ENCODE measurements at places on chromosomes 4 and X.
A peak's percentile ranks its signal among the peaks of the same experiment; 100 is the strongest.

- no peak for DNase-seq
Measured at GRCh38 chr4:83552924-83553323, 17.0 kb downstream of the GPAT3 start.

DNA sequence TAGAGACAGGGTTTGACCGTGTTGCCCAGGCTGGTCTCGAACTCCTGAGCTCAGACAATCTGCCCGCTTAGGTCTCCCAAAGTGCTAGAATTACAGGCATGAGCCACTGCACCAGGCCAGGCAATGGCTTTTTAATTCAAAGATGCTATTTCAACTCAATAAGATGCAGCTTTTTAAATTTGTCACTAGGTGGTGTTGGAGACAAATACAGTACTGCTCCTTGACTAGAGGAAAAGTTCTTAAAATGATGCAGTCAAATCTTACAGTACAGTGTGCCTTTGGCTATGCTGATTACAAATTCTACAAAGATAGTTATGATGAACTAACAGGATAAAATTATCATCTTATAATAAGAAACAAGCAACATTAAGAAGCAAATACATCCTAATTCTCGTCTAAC is 441.1 kb downstream of the KCNIP4 start:
- no peak for DNase-seq

DNA sequence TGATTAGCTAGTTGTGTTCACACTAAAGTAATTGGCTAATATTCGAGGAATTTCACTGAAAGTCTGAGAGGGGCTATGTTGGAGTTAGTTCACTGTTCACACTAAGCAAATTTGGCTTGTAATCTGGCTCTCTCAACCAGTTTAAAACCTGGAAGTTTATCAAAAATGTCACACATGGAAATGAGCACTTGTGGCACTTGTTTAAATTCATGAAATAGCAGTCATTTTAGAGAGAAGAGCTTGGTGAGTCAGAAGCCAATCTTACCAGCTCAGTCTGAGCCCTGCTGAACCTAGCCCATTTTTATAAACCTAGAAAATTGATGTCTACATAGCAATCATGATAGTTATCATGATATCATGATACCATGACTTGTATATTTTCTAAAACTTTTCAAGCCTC is 90.7 kb upstream of the JADE1 start:
- no peak for DNase-seq

- no peak for DNase-seq
Measured at GRCh38 chr4:183240581-183241321, 79.3 kb downstream of the CLDN22 start.

- no peak for DNase-seq
Measured at GRCh38 chr4:179196511-179196910, 1754.3 kb upstream of the AGA start.

DNA sequence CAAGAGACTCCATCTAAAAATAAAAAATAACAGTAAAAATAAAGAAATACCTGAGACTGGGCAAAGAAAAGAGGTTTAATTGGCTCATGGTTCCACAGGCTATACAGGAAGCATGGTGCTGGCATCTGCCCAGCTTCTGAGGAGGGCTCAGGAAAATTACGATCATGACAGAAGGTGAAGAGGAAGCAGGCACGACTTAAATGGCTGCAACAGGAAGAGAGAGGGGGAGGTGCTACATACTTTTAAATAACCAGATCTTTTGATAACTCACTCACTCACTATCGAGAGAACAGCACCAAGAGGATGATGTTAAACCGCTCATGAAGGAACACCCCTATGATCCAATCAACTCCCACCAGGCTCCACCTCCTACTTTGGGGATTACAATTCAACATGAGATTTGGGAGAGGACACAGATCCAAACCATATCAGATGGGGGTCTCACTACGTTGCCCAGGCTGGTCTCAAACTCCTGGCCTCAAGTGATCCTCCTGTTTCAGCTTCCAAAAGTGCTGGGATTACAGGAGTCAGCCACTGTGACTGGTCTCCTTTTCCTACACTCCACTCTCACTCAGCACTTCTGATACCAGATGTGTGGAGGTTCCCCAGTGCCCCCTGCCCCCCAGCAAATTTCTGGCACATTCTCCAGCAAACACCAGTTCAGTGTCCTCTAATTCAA is 11.9 kb upstream of the ZNF157 start:
- peak; percentile 3 for DNase-seq

DNA sequence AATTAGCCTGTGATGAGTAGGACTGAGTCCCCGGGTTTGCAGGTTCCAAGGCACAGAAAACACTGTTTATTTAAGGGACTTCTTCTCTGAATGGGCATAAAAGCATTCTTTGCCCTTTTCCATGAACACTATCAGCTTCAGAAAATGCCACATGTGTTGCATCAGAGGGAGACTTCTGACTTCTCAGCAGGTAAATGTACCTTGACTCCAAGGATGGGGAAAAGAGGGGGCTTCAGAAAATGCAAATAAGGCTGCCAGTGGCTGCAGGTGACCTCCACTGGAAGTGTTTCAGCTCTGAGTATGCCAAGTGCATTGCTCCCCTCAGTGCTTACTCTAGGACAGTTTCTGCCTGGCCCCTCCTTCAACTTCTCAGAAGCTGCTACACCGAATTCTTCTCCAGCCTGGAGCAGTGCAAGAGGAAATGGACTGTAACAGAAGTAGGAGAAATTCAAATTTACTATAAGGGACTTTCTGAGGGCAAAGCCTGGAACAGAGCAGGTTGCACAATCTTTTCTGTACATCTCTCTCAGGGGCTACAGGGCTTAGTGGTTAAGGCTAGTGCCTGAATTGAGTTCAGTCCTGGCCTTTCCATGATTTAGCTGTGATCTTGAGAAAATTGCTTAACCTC is 233.2 kb downstream of the PTTG2 start:
- no peak for DNase-seq

DNA sequence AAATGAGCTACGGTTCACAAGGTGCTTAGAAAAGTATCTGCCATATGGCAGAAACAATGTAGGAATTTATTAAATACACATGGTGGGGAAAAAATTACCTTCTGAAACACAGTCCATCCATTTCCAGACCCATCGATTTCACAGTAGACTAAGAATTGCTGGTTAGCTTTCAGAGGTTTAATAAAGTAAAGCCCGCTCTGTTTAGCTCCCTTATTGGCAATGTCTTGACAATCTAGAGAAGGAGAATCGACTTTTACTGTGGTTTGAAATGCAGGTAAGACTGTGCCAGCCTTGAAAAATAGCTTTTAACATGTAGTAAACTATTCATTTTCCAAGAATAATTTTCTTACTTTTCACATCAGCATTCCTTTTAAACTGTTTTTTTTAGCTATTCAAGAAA is 2.9 kb downstream of the FGG start:
- no peak for DNase-seq

DNA sequence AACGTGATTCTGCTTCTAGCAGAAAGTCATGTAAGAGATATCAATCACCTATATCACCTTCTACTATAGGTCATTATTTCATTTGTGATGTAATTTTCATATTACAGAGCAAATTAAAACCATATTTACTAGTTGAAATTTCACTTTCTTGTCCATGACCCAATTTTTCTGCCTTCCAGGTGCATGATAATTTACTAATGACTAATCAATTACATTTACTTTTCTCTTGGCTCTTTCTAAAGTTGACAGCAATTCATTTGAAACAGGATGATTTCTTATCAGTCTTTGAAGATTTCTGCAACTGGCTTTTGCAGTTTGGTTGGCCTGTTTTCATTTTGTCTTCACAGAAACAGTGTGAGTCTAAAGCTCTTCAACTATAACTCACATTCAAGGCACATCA is 81.4 kb downstream of the ZAR1 start:
- no peak for DNase-seq

DNA sequence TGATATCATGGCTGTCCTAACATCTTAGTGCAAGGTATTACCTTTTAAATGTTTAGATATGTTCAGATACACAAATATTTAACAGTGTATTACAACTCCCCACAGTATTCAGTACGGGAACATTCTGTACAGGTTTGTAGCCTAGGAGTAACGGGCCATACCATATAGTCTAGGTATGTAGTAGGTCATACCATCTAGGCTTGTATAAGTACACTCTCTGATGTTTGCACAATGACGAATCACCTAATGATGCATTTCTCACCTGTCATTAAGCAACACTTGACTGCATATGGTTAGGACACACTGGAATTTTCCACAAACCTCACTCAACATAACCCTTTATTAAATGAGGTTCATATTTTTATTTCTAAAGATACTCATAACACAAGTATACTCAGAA is 67.7 kb downstream of the THOC2 start:
- no peak for DNase-seq

- DNase-seq, result no peak
Measured at GRCh38 chr4:175953960-175954521, 111.6 kb upstream of the WDR17 start.

DNA sequence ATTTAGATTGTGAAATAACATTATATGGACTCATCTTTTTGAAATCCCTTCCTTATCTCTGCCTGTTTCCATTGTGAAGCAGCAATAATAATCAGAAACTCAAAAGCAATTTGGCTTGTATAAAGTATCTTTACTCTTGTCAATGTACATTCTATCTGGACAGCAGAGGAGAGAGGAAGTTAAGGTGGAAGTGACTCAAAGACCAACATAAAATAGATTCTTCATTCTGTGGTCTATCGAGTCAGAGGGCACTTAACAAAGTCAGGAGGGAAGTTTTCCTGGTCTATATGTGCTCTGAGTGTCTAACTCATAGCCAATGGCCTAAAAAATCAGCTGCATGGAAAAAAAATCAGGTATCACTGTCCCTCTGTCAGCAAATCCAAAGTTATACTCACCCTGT is 155.5 kb downstream of the EMCN start:
- no peak for DNase-seq

- no peak for DNase-seq
Measured at GRCh38 chr4:188408244-188409030, 269.2 kb downstream of the TRIML1 start.

- no peak for DNase-seq
Measured at GRCh38 chr4:48127231-48127630, 6.8 kb downstream of the TXK start.

DNA sequence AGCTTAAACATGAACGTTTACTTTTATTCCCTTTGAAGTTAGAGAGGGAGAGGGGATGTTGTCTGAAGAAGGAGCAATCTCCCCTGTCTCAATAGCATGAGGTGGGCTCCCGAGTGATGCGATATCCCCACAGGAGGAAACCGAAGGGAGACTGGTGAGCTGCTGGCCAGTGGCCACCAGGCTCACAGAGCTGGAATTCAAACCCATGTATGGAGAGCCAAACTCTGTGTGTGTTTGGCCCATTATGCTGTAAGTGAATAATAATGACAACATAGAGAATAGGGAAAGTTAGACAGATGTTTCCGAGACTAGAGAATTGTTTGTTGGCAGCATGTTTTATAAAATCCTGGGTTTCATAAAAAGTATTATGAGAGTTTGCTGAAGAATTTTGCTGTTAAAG is 66.1 kb upstream of the CLNK start:
- no peak for DNase-seq

GRCh38 chrX:140526171-140526570 is 21.3 kb upstream of the SOX3 start:
- no peak for DNase-seq

DNA sequence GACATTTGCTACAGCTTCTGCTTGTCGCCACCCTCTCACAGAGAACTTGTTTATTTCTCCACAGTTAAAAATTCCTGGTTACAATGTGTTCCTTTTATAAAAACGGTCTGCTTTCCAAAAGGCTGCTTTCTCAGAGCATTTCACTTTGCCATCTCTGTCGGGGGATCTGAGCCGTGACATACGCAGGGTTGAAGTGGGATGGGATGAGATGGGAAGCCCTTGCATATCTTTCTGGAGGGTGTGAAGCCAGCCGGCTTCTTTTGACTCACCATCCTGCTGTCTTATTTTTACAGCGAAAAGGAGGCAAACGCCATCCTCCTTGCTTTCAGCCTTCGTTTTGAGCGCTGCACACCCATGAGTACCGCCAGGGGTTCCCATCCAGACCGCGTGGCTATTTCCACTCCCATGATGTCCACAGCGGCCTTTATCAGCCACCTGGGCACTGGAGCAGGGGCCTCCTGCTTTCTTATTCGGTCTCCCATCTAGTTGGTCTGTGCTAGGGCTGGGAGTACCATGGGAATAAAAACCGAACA is 99.8 kb upstream of the GATB start:
- DNase-seq, result no peak

DNA sequence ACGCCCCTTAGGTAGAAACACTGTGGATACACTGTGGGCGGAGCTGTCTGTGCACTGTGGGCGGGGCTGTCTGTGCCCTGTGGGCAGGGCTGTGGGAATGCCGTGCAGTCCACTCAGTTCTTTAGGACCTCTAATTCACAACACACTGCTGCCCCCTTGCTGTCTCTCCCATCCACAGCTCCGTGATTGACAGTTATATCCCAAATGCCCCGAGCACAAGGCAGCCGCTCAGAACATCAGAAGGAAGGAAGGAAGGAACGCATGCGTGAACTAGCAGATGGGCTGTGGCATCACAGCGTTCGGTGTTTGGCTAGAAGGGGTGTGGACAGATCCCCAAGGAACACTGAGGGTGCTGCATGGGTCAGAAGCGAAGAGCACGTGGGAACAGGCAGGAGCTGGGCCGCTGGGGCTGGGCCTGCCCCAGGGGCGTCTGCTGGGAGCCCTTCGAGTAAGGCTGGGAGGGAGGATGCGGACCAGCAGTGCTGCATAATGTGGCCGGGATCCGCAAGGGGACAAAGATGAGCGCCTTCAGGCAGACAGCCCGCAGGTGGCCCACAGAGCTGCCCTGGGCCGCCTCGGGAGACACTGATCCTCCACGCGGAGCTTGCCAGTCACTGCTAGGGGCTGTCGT is 29.8 kb downstream of the ACOX3 start:
- no peak for DNase-seq

DNA sequence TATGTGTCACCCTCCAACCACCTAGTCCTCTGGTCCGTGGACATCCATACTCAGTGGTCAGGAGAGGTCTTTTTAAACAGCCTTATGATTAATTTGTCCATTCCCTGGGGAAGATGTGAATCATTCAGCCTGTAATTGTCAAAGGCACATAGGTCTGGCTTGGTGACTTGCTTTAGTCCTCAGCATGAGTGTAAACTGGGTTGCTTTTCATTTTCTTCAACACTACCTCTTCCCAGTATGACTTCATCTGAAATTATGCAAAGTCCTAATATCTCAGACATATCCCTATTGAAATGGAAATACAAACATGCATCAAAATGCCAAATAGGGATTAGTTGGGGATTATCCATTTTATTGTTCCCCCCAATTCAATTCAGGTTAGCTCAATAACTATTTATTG is 208.3 kb upstream of the AMOT start:
- no peak for DNase-seq

DNA sequence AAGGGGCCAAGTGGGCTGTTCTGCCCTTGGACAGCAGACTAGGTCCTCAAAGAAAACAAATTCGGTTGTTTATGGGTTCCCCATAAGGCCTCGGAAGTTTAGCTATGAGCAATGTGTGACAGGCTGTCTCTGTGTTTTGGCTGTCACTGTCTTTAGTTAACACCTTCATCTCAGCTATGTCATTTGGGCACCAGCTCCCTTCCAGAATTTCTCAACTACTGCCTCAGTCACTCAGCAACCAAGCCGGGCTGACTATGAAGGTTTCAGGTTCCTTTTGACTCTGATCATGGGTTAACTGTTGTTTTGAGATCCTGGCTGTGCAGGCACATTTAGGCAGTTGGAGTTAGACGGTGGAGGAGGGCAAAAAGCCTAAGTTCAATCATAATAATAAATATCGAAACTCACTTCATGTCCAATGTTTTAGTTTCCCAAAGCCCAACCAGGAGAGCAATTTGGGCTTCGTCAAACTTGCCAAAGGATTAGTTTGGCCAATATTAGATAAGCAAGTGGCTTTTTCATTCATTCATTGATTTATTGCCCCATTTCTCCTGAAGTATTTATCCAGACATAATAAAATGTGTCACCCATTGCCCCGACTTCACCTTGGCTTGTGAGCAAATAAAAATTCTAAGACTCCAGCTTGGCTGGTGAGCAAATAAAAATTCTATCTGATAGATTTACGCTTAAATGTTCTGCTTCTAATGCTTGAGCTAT is 9.1 kb upstream of the PAGE1 start:
- DNase-seq, result no peak
